Keratinocyte (primary cell): ENCODE measurements at places on chromosomes 1 and 21. TPM values are rescaled to one million over a fixed set of nuclear protein-coding genes. Genes with fewer than 3 reads are reported as not detected.

DNA sequence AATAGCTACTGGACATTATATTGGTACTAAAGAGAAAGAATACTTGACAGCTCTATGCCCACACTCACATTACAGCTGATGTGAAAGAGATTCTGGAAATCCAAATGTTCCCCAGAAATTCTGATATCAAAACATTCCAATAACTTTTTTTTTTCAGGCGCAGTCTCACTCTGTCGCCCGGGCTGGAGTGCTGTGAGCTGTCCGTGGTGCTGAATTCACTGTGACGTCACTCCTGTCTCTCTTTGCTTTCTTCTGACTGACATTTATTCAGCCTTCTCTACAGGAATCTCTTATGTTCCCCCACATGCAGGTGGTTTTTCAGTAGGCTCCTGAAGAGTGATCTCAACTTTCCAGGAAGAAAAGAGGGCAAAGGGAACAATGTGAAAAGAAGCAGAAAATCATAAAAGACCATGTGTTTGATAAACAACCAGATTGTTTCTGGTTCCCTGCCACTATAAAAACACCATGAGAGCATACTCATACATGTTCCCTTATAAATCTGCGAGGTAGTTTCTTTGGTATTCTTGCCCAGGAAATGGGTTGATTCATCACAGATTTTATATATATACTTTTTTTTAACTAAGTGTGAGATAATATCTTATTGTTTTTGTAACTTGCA is 6.2 kb downstream of the S100A7A start:
- no peak overlapping the region for H3K4me3 ChIP-seq
- DNase-seq: no peak
- no peak overlapping the region for H3K27ac ChIP-seq
- H3K36me3 ChIP-seq: no peaks in the 10 kb centered on the region
- no peaks in the 10 kb centered on the region for H3K4me1 ChIP-seq

GRCh38 chr1:17520473-17521319 is 18.8 kb upstream of the ARHGEF10L start:
- H3K27ac ChIP-seq: no peak overlapping the region
- H3K36me3 ChIP-seq: no peaks in the 10 kb centered on the region
- peak overlapping the region; percentile 48 for H3K4me3 ChIP-seq
- no peak for DNase-seq

- H3K27ac ChIP-seq: no peak overlapping the region
- no peak overlapping the region for H3K4me3 ChIP-seq
- no peaks in the 10 kb centered on the region for H3K36me3 ChIP-seq
- DNase-seq: no peak
- H3K4me1 ChIP-seq: peaks cover 11% of the 10 kb centered on the region
Observed at GRCh38 chr1:206556047-206556749, 48.9 kb downstream of the RASSF5 start.

GRCh38 chr1:76335882-76336281 is 261.3 kb downstream of the ST6GALNAC3 start:
- no peaks in the 10 kb centered on the region for H3K36me3 ChIP-seq
- H3K27me3 ChIP-seq: no peaks in the 10 kb centered on the region

GRCh38 chr1:57796616-57797015 is 372.8 kb upstream of the DAB1 start:
- H3K27me3 ChIP-seq: no peaks in the 10 kb centered on the region
- no peaks in the 10 kb centered on the region for H3K36me3 ChIP-seq
- peak; percentile 1 for DNase-seq

GRCh38 chr1:75132242-75132811 is 1.9 kb upstream of the LHX8 start:
- peaks cover 100% of the 10 kb centered on the region for H3K27me3 ChIP-seq
- no peaks in the 10 kb centered on the region for H3K36me3 ChIP-seq
- no peak overlapping the region for H3K27ac ChIP-seq

DNA sequence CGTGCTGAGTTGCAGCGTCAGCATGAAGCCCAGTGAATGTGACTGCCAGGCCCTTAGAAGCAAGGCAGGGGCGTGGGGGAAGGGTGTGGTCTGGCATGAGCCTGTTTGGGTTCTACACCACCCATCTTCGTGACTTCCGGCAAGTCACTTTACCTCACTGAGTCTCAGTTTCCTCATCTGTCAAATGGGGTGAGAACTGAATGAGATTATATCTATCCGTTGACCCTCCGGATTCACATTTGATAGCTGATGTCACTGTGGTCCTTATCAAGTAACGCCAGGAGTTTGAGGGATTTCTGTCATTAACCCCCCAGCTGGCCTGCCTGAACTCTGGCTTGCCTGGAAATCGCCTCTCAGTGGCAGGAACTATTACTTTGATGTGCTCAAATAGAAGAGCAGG is 15.6 kb downstream of the MRPL37 start:
- no peak overlapping the region for H3K4me3 ChIP-seq
- peaks cover 65% of the 10 kb centered on the region for H3K36me3 ChIP-seq

GRCh38 chr1:175043824-175044223 is 20.6 kb upstream of the MRPS14 start:
- no peak overlapping the region for H3K27ac ChIP-seq
- no peak for DNase-seq
- H3K4me3 ChIP-seq: no peak overlapping the region

GRCh38 chr1:220296981-220297380 is 24.7 kb upstream of the RAB3GAP2 start:
- H3K27me3 ChIP-seq: no peaks in the 10 kb centered on the region
- H3K27ac ChIP-seq: no peak overlapping the region
- no peak overlapping the region for H3K4me3 ChIP-seq
- DNase-seq: no peak
- H3K4me1 ChIP-seq: peaks cover 5% of the 10 kb centered on the region
- no peaks in the 10 kb centered on the region for H3K36me3 ChIP-seq

DNA sequence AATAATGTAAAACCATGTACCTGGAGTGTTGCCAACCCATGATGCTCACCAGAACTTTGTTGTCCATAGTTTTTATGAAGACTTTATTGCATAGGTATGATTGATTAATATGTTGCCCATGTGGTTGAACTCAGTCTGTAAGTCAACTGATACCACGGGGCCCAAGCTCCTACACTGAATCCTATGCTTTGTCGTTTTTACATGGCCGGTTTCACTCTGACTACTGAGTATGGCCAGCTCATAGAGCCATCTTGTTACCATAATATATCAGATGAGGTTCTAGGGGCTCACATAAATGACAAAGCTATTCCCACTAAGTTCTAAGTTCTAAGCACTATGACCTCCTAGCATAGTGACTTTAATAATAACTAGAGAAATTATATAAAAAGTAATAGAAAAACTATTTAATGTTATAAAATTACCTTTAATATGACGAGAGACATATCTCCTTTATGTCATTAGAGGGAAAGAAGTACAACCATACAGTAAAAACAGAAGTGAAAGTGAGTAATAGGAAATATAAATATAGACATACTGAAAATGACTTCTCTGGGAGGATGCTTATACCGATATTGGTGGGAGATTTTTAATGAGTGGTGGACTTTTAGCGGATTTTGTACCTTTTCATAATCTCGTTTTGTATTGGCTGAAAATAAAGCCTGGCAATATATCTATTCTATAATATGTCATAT is 983.4 kb upstream of the PRMT6 start:
- no peaks in the 10 kb centered on the region for H3K27me3 ChIP-seq
- no peaks in the 10 kb centered on the region for H3K4me1 ChIP-seq
- DNase-seq: no peak
- H3K4me3 ChIP-seq: no peak overlapping the region
- H3K36me3 ChIP-seq: no peaks in the 10 kb centered on the region

DNA sequence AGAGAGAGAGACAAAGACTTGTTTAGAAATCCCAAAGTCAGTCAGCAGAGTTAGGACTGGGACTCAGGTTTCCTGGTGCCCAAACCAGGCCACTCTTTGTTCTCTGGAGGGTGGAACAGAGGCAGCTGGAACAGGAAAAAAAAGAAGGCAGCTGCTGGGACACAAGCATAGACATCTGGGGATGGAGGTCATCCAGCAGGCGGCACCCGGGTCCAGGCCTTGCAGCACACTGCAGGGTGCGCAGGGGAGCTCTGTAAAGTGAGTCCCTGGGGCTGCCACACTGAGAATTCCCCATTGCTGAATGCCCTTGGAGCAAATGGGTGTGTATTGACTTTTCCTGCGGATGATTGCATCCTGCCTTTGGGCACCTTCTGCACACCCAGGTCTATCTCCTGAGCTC is 222.9 kb upstream of the CSF3R start:
- DNase-seq: no peak
- H3K27me3 ChIP-seq: peaks cover 26% of the 10 kb centered on the region
- H3K36me3 ChIP-seq: no peaks in the 10 kb centered on the region

DNA sequence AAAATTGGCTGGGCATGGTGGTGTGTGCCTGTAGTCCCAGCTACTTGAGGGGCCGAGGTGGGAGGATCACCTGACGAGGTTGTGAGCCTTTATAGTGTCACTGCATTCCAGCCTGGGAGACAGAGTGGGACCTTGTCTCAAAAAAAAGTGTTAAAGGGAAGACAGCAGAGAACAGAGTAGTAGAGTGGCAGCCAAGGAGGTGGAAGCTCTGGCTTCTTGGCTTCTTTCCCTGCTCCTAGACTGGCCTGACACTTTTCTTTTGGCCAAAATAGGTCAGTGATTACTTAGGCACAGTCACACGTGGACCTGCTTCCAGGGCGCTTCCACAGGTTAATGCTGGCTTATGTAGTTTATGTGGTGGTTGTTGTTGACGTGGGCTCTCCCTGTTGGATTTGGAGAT is 3.2 kb downstream of the DIP2A start:
- H3K4me3 ChIP-seq: no peak overlapping the region
- H3K4me1 ChIP-seq: peaks cover 15% of the 10 kb centered on the region
- no peak for DNase-seq
- H3K27ac ChIP-seq: no peak overlapping the region
- no peaks in the 10 kb centered on the region for H3K27me3 ChIP-seq
- H3K36me3 ChIP-seq: peaks cover 4% of the 10 kb centered on the region

The GJA9 gene
- polyA plus RNA-seq: 0.11 to 0.45 TPM (median 0.38 TPM) in 3 replicates

The HMGCS2 gene
- polyA plus RNA-seq: 0.05 TPM in 1 of 3 replicates, not detected in the others

The TPRG1L gene
- 57.4 to 83.0 TPM (median 68.1 TPM) in 3 replicates for polyA plus RNA-seq

The CFAP74 gene
- polyA plus RNA-seq: not detected in 3 replicates

The TFF3 gene
- polyA plus RNA-seq: not detected in 3 replicates
